Stimulated activated CD4-positive, alpha-beta T cell treated with anti-CD3 and anti-CD28 coated beads, Interleukin-1b, Interleukin-23, amount 100 ng/mL, for 24 hours (primary cell): ENCODE measurements at places on chromosomes 2 and 18.
A peak's percentile ranks its signal among the peaks of the same experiment; 100 is the strongest.

DNA sequence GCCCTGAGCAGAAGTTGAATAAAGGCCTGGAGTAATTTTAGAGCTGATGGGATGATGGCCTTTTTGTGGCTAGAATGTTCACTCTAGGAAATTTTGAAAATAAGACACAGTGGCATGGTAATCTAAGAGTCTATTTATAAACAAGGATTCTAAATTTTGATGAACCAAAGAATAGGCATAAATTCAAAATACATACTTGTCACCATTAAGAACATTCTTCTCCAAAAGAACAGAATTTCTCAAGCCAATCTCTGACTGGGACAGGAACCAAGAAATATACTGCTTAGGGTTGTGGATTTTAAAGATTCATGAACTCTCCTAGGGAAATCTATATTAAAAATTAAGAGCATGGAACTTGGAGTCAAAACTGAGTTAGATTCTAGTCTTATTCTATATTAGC is 98.2 kb upstream of the SETBP1 start:
- DNase-seq: no peak

DNA sequence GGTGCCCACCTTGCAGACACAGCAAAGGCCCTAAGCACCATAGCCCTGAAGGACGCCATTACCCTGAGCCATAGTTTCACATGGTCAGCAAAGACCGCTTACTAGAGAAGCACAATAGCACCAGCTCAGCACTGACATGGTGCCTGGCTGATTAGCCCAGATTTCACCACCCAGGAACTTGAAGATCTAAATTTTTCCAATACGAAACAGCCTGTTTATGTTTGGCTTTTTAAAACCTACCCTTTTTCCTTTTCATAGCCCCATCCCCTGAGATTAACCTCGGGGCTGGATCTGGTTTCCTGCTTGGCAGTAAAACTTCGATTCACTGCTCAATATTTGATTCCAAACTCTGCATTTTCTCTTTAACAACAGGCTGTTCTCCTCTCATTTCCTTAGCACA is 158.5 kb upstream of the PID1 start:
- DNase-seq: no peak

DNA sequence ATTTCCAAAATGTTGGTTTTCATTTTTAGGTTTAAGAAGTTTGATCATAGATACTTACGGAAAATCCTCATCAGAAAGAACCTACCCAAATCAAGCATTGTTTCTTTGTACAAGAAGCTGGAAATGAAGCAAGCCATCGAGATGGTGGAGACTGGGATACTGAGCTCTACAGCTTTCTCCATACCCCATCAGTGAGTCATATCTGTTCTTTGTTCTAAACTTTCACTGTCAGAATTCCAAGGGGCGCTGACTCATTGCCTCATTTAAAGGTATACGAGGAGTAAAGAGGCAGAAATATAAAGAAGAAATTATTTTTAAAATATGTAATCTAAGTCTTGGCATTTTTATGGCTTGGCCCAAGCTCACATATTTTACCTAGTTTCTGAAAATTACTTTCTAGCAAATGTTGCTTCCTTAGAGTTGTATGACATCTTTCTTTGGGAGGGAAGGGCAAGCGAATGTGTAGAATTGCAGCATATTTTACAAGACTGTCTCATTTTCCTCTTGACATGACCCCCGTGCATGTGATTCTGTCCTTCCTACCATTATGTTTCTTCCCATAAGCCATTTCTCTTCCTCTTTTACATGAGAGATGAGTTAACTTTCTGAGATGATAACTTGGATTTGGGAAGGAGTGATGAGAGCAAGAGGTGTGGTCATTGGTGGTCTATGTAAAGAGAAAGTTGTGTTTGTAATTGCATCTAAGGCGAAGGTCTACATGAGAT is 41.2 kb downstream of the SLC9A4 start:
- no peak for DNase-seq

DNA sequence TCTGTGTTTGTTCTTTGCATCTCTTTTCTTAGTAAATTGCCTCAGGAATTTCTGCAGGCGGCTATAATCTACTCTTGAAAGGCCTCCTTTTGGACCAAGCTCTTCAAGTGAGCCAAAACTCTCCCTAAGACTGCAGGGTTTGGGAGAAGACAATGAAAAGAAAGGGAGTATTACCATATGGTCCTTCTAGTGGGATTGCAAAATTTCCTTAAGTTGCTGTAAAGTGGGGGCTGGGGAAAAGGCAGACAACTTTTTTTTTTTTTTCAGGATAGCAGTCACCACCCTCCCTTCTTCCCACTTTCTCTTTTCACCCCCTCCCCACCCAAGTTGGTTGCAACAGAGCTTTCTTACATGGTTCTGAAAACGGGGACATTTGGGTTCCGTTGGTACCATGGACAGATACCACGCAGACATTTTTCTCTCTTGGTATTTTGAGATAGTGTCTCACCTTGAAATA is 183.7 kb downstream of the FHOD3 start:
- DNase-seq: no peak

DNA sequence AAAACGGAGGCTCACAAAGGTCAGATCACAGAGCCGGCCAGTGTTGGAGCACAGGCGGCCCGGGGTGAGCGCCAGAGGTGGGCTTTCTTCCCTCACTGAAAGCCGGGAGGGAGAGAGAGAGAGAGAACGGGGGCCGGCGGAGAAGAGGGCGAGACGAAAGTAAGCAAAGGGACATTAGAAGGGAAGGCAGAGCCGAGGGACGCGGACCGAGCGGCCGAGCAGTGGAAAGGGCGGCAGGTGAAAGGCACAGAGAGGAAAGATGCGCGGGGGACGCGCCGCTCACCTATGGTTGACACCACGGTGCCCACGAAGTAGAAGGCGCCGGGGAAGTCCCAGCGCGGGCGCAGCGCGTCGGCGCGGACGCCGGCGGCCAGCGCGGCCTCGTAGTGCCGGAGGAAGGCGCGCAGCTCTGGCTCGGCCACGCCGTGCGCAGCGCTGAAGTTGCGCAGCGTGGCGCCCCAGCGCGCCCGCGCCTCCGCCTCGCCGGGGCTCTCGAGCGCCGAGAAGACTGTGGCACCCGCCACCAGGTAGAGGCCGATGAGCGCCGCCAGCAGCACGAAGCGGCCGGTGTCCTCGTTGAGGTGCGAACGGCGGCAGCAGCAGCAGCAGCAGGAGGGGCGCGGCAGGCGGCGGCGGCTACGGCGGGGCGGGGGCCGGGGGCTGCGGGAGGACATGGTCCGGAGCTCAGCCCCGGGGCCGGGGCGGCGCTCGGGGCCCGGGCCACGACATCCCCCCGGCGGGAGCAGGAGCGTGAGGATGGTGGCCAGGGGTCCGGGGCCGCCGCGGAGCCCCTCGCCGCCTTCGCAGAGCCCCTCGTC is 166.9 kb downstream of the MSH2 start:
- no peak for DNase-seq

DNA sequence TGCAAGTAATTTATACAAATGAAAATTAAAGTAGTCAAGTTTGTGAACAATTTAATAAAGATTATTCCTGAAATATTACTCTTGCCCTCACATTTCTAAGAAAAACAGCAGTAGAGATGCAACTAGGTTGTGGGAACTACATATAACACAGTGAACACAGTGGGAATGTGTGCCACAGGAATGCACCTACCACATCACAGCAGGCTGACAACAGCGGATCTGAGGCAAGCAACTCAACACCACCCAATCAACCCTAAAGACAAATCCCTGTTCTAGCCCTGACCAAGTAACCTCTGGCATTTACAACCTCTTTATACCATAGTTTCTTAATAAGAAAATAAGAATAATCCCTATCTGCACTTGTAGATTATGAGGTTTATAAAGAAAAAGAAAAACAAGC is 23.4 kb downstream of the MBOAT2 start:
- DNase-seq: no peak

GRCh38 chr18:56661360-56662062 is 10.4 kb downstream of the WDR7 start:
- no peak for DNase-seq

- no peak for DNase-seq
Observed at GRCh38 chr18:66226782-66227181, 377.1 kb downstream of the CDH19 start.

DNA sequence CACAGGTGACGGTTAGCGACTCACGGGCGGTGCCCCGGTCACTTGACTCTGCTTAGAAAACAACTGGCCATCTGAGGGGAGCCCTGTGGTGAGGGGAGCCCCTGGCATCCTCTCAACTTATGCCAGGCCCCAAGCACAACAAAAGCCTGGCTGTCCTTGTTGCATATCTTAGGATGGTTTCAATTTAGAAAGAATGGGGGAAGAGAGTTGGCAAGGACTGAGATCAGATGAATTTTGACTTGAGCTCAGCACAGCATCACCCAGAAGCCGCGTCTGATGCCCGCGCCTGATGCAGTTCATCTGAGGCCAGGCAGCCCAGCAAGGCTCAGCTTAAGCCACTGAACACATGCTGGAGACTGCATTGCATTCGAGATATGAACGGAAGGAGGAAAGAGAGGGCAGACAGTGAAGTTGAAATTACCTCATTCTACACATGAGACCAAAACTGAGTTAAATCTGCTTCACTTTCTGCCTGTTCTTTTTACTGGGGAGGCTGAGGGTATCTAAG is 36.8 kb downstream of the MYT1L start:
- DNase-seq: no peak

GRCh38 chr2:48727560-48727959 is 28.0 kb downstream of the LHCGR start:
- DNase-seq: no peak

DNA sequence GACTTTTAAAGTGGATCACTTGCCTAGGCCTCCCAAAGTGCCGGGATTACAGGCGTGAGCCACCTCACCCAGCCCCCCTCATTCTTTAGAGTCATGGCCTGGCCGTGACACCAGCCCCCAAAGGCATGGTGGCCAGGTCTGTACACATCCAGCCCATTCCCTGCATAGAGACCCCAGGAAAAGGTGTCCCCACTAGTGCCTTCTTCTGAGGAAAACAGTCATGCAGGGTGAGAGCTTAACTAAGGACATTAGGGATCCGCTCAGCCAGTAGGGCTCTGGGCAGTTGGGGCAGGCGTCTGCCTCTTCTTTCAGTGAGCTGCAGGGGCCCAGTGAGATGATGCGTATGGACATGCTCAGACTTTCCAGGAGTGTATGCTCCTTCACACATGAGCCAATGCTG is 5.7 kb upstream of the AMER3 start:
- no peak for DNase-seq

GRCh38 chr2:175847128-175847527 is 154.9 kb downstream of the LNPK start:
- DNase-seq: no peak

- no peak for DNase-seq
Observed at GRCh38 chr2:42922790-42923579, 130.6 kb upstream of the HAAO start.

DNA sequence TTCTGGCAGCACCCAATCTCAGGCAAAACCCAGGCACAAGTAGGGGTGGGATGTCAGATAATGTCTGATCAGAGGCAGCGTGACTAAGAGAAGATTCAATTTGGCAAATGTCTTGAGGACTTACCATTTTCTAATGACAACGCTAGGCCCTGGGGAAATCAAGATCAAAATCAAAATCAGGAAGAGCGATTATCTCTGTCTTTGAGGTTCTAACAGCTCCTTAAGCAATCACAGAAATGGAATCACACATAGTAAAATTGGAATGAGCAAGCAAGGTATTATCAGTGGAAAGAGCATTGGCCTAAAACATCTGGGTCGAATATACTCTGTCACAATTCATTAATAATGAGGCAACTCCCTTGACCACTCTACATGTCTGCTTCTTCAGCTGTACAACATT is 8.6 kb upstream of the SERPINB2 start:
- no peak for DNase-seq

GRCh38 chr2:2812117-2812516 is 481.0 kb upstream of the MYT1L start:
- DNase-seq: no peak

GRCh38 chr2:8571792-8572499 is 109.9 kb upstream of the ID2 start:
- no peak for DNase-seq

DNA sequence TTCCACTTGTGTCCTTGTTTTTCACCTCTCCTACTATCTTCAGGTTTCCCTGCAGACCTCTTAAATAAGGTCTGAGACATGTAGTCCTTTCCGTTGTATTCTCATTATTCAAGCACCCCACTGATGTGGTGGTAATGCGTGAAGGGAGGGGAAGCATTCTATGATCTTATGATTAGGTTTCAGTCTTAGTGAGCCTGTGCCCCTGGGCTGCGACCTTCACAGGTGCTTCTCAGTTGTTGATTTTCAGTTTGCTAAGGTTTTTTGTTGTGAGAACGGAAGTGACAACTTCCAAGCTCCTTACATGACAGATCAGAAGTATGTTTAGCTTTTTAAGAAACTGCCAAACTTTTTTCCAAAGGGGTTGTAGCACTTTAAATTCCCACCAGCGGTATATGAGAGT is 41.3 kb downstream of the VPS54 start:
- DNase-seq: peak; percentile 3

DNA sequence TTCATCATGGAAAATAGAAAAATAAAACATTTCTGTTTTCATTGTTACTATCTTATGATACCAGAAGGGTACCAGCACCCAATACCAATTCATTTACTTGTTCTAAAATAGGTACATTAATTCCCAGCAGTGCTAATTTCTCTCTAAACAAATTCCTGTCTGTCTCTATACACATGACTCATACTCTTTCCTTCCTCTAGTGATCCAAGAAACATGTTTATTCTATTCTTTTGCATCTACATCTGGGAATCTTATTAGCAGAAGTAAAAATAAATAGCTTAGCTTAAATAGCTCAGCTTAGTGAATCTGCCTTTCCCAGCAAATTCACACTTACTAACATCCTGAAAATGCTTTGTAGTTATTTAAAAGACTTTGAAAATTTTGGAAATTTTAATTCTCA is 84.5 kb upstream of the MAPRE2 start:
- no peak for DNase-seq

DNA sequence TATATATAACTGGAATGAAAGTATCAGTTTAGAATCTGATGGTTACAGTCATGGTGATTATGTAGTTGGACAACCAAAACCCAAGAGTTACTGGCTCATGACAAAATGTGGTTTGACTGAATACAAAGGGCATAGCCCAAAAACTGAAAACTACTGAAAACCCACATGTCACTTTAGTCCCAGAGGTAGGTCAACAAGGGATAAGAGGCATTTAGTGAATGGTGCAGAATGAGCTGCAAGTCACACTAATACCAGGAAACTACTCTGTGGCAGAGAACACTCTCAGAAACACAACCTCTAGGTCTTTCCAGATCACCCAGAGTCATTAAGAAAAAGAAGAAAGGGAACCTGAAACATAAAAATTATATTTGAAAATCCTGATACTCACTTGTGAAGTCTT is 154.5 kb downstream of the AGPS start:
- DNase-seq: no peak

DNA sequence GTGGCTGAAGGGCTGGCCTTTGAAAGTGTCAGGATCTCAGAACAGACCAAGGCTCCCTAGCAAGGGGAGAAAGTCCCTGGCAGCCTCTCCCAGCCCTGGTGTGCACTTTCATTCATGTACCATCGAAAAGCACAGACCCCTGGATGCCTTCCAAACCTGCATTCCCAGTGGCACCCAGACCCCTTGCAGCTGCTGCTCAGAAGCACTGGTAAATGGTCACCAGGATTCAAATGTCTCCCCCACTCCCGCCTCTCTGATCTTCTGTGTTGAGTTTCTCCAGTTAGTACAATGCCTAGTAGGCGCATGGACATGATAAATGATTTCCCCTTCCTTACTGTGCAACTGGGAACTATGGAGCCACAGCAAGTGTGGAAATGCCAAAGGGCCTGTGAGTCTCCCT is 180.0 kb downstream of the GLI2 start:
- no peak for DNase-seq
